GM23248 (cell line): ENCODE measurements at places on chromosomes 4 and X.

DNA sequence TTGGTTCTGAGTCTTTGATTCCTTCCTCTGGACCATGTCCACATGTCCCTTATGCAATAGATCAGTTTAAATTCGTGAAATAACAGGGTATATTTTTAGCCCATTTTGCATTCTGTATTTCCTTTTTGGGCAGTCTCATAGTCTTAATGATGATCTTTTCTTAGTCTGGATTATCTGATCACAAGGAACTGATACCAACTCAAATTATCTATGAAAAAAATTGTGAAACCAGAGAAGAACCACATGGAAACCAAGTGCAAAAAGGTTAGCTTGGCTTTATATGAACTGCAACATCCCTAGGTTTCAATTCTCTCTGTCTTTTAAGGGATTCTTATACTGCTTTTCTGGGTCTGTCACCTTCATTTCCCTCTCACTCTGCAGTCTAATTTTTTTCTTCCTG lies 608.6 kb upstream of the AADAT start:
- no peaks in the 10 kb centered on the region for H3K36me3 ChIP-seq
- H3K27me3 ChIP-seq: no peaks in the 10 kb centered on the region
- no peaks in the 10 kb centered on the region for H3K4me1 ChIP-seq

DNA sequence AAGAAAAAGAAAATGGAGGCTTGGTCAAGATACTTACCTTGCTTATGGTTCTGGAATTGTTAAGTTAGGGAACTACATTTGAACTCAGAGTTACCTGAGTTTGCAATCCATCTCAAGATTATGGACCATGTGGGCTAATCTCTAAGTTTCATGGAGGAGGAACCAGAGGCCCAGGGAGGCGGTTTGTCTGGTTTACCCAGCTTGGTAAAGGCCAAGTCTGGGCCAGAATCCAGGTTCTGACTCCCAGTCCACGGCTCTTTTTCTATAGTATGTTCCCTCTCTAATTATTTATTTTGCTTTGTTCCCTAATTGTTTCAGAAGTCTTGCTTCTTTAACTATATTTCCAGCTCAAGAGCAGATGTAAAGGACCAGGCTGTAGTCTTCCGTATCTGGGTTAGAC lies 168.1 kb downstream of the FRAS1 start:
- H3K4me1 ChIP-seq: no peaks in the 10 kb centered on the region
- DNase-seq: no peak
- no peak overlapping the region for H3K4me3 ChIP-seq
- H3K27ac ChIP-seq: no peak overlapping the region
- no peaks in the 10 kb centered on the region for H3K27me3 ChIP-seq
- H3K36me3 ChIP-seq: no peaks in the 10 kb centered on the region

- DNase-seq: peak; percentile 18
- no peak overlapping the region for H3K4me3 ChIP-seq
- H3K27ac ChIP-seq: no peak overlapping the region
- H3K36me3 ChIP-seq: no peaks in the 10 kb centered on the region
Observed at GRCh38 chr4:87913896-87914295, 61.6 kb upstream of the SPP1 start.

- peak; percentile 58 for DNase-seq
- H3K27me3 ChIP-seq: no peaks in the 10 kb centered on the region
- H3K4me1 ChIP-seq: no peaks in the 10 kb centered on the region
- no peak overlapping the region for H3K27ac ChIP-seq
Observed at GRCh38 chr4:73576381-73576780, 43.9 kb downstream of the RASSF6 start.

- H3K4me3 ChIP-seq: no peak overlapping the region
- DNase-seq: peak; percentile 46
- no peaks in the 10 kb centered on the region for H3K4me1 ChIP-seq
- H3K27me3 ChIP-seq: no peaks in the 10 kb centered on the region
- H3K27ac ChIP-seq: no peak overlapping the region
- no peaks in the 10 kb centered on the region for H3K36me3 ChIP-seq
Observed at GRCh38 chr4:54473077-54473545, 184.6 kb upstream of the KIT start.

DNA sequence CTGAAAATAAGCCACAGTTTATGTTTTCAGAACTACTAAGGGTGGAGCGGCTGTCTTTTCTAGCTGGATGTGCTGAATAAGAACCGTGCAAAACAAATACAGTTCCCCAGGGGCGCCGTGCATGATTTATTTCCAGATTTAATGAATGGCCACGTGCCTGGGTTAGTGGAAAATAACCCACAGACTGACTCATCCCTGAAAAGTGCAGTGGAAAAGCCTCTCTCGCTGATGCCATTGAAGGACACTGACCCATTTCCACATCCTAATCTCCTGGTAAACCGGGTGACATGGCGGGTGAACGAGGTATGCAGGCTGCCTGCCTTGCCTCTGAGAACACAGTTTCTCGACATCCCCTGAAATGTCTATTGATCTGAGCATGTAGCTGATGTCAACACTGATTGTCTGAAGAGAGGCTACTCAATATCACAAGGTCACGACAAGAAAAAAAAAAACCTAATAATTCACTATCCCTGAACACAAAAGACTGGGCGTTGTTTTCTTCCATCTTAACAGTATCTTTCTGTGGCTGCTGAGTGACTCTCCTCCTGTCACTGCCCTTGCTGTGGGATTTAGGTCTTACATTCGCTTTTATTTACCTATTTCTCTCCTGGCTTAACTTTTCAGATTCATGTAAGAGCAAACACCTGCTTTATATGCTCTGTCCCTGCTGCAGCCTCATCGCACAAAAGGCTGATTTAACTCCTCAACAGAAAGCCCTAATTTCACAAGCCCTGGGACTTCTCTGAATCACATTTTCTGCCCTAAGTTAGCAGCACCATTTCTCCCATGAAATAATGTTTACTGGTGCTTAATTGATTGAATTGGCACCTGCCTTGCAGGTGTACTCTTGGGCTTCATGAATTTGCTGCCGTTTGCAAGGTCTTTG lies 76.9 kb upstream of the SCOC start:
- peak overlapping the region; percentile 52 for H3K4me3 ChIP-seq
- no peaks in the 10 kb centered on the region for H3K36me3 ChIP-seq
- DNase-seq: peak; percentile 93
- H3K27me3 ChIP-seq: no peaks in the 10 kb centered on the region
- peak overlapping the region; percentile 72 for H3K27ac ChIP-seq
- H3K4me1 ChIP-seq: peaks cover 31% of the 10 kb centered on the region
